ENCODE measurements at places on chromosomes 3 and 15.

- no peak for DNase-seq
Measured at GRCh38 chr3:67016522-67017080, 18.5 kb downstream of the KBTBD8 start.

- DNase-seq: no peak
Measured at GRCh38 chr3:138578141-138578540, 15.9 kb downstream of the CEP70 start.

GRCh38 chr3:147713234-147714133 is 304.3 kb downstream of the ZIC1 start:
- no peak for DNase-seq

DNA sequence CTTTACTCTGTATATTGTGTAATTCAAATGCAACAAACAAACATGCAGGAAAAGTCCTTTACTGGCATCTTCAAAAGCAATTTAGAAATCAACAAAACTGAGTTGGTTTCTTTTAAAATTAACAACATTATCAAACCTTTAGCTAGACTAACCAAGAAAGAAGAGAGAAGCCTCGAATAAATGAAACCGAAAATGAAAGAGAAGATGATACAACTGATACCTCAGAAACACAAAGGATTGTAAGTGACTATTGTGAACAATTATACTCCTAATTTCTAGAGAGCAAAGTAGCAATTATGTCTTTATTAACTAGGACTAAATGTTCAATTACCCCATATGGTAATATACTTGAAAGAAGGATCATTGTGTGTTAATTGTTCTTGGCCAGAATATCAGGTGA is 49.2 kb upstream of the P3H2 start:
- DNase-seq: peak; percentile 24

DNA sequence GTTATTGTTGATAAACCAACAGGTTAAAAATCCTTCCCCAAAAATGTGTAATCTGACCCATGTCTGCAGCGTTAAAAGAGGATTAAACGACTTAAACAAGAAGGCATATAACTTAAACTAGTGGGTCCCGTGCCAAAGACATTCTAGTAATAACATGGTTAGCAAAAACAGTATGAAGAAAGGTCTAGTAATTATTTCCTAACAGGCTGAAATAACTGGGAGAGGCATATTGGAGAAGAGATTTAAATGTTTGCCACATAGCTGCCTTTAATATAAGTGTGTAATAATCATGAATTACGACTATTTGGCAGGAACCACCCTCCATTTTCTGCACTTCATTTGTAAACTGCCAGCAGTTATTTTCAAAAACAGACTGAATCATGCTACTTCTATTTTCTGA is 67.7 kb upstream of the CSPG5 start:
- DNase-seq: no peak

DNA sequence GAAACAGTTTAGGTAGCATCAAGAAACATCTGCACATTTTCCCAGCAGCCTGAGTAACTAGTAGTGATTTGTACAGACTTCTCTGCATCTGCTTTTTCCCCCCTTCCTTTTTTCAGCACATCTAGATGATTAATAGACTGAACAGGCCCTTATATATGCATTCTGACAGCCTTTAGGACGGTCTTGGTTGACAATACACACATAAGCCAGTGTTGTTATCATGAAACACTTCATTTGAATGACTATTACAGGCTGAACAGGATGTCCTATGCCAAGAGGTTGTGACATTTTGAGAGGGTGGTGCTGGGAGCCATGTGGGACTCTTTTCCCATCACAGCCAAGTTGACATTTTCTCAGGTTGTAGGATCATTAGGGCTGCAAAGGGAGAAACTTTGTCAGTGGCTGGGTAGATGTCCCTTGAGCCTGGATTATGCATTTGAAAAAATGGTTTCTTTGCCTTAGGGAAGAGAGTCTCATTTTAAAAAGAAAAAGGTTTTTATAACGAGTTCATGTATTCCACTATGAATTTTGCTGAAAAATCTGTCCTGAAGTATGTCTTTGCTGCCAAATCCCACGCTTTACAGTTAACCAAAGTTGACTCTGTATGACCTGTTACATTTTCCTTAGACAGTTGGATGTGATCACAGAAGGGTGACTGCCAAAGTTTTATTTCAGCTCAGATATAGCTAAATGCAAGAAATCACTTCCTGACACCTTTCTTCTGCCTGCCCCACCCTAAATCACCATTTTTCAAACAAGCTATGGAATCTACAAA is 73.7 kb downstream of the FILIP1L start:
- no peak for DNase-seq

- DNase-seq: no peak
Measured at GRCh38 chr3:150215616-150216015, 192.5 kb upstream of the TSC22D2 start.

GRCh38 chr3:170203457-170203856 is 18.8 kb upstream of the PRKCI start:
- no peak for DNase-seq

- no peak for DNase-seq
Measured at GRCh38 chr15:99423186-99424130, 142.3 kb upstream of the MEF2A start.

DNA sequence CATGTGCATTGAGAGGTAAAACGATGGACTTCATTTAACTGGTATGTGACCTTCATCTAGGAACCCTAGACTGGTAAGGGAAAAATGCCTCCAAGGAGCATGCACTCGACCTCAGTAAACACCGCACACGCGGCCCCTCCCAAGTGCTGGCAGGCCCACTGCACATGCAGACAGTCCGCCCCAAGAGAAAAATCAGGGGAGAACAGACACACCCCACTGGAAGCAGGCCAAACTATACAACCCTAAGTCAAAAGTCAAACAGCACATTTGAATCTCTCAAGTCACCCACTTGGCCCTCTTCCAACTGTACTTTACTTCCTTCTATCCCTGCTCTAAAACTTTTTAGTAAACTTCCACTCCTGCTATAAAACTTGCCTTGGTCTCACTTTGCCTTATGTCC is 250.1 kb upstream of the HES1 start:
- no peak for DNase-seq

GRCh38 chr3:123499322-123499721 is 50.4 kb upstream of the ADCY5 start:
- DNase-seq: no peak

Measured in NCI-H748 treated with DMSO at 0.1 percent for 48 hours (cell line).